ENCODE measurements at places on chromosomes 2 and 18.

GRCh38 chr2:84815146-84815545 lies 65.7 kb downstream of the TRABD2A start:
- DNase-seq, result no peak

- no peak for DNase-seq
These were observed 657.9 kb downstream of the NYAP2 start for GRCh38 chr2:226057365-226057764.

DNA sequence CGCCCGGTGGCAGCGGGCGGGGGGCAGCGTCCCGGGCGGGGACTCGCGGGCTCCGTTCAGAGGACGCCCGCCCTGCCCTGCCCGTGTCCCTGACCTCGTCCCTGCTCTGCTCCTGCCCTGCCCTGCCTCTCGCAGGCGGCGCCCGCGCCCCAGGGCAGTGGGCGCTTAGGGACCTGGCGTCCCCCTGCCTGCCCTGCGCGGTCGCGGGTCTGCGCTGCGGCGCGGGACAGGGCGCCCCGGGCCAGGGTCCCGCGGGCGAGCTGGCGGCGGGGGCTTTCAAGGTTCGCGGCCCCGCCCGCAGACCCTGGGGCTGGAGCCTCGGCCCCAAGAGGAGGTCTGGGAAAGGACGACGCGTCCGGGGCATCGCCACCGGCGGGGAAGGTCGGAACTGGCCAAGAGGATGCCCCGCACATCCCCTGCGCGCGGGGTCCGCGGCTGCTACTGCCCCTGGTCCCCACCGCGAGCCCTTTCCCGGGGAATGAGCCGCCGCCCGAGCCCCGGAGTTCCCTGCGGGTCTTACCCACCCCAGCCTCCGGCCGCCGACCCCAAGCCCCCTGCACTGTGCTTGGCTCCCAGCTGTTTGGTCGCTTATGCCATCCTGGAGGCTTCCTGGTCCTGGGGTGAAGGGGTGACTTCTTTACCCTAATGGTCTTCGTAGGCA lies 679 bp downstream of the RNF144A start:
- DNase-seq, result no peak

DNA sequence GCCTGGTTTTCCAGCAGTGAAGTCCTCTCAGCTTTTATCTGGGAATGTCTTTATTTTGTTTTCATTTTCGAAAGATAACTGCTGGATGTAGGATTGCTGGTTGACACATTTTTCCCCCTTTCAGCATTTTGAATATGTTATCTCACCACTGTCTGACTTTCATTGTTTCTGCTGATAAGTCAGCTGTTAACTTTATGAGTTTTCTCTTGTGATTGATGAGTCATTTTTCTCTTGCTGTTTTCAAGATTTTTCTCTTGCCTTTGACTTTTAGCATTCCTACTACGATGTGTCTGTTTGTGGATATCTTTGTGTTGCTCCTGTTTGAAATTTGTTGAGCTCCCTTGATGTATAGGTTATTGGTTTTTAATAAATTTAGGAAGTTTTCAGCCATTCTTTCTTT lies 85.5 kb downstream of the AGPS start:
- no peak for DNase-seq

DNA sequence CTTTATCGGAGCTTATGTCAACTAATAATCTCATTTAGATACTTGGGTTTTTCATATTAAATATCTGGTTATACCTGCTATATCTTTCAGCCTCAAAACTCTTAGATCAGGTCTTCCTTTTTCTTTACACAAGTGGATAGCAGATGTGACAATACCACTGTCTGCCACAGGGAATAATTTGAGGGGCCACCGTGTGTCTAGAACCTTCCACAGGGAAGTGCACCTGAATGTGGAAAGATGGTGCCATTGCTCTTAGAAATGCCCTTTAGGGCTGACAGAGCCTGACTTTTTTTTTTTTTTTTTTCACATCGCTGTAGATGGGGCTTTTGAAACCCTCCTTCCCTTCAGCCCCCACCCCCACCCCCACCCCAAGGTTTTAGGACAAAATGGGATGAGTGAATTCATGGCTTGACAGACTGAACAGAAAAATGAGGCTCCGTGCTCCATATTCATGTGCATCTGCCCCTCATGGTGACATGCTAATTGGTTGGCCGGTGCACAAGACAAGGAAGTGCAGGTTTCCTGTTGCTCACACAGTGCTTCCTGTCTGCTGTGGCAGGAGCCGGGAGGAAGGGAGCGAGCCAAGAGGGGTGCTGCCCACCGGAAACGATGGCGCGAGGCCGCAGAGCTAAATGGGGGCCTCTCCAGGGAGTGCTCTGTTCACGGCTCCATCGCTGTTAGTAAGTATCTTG lies 246.0 kb downstream of the LDLRAD4 start:
- no peak for DNase-seq

DNA sequence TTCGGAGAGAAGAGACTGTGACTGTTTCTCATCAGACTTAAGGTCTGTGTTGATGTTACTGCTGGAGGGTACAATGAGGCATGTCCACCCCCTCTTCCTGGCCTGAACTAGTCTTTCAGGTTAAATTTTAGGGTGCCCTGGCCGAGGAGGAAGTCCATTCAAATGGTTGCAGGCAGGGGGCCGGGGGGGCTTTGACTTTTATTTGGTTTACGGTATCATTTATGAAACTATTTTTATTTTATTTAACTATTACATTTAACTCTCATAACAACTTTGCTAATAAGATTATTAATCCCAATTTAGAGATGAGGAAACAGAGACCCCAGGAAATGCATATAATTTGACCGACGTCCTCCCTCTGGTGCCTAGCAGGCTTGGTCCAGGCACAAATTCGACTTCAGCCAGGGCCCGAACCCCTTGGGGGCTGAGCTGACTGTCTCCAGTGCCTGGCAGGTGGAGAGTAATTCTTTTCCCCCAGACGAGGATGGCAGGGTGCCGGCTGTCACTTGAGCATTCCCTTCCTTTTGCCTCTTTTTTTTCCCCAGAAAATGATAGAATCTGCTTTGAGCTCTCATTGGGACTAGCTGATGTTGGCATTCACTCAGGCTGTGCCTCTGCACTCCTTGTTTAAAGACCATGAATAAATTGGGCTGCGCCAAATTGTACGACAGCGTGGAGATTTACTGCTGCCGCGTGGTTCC lies 255.3 kb upstream of the SALL3 start:
- no peak for DNase-seq

DNA sequence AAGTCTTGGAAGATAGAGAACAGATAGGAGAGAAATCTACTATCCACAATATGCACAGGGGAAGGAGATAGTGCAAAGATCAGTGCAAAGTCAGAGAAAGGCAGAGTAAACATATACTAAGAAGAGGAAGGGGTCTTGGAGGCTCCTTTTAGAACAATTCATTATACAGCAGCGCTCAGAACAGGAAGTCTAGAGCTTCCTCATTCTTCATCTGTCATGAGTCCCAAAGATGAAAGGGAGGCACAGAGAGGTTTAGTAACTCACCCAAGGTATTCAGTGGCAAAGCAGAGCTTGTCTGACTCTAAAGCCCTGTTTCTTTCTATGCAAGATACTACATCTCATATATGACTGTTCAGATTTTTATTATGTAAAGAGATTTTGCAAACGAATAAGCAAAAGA lies 1.4 kb downstream of the SP110 start:
- DNase-seq, result no peak

DNA sequence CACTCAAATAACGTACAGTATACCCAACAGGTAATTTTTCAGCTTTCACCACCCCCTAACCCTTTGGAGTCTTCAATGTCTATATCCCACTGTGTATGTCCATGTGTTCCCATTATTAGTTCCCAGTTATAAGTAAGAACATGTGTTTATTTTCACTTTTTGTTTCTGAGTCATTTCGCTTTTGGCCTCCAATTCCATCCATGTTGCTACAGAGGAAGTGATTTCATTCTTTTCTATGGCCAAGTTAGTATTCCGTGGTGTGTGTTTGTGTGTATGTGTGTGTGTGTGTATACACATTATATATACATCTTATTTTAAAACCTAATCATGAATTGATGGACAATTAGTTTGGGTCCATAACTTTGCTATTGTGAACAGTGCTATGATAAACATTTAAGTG lies 464.4 kb downstream of the CMPK2 start:
- no peak for DNase-seq

GRCh38 chr2:176370467-176371171 lies 101.4 kb downstream of the MTX2 start:
- DNase-seq, result peak; percentile 55

GRCh38 chr18:10896851-10897250 lies 252.5 kb downstream of the PIEZO2 start:
- DNase-seq, result no peak

DNA sequence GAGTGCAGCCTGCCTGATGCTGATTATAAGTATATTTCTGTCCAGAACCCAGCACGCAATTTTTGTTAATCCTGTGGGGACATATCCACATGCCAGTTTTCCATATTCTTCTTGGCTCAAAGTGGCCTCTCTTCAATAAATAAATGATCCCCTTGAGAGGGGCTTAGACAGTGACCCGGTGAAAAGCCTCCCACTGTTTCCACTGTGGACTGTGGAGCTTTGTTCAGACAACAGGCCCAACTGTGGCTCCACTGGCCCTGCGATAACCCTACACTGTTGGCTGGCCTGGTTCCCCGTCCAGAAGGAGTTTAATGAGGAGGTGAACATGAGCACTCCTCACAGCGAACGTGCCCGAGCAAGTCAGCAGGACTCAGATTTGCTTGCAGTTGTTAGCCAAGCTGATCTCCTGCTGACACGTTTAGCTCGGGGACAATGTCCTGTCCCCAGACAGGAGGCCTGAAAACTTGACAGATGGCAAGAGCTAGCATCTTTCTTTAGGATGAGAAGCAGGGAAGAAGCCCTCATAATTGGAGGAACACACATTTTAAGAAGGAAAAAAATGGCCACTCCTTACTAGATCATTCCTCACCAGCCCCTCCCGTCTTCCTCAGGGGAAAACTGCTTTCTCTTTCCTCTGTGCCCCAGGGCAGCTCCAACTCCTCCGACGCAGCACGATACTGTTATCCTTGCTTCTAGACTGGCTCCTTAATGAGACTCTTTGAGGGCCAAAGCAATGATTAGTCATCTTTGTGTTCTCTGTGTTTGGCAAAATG lies 20.0 kb upstream of the MTCL1 start:
- DNase-seq, result peak; percentile 82

DNA sequence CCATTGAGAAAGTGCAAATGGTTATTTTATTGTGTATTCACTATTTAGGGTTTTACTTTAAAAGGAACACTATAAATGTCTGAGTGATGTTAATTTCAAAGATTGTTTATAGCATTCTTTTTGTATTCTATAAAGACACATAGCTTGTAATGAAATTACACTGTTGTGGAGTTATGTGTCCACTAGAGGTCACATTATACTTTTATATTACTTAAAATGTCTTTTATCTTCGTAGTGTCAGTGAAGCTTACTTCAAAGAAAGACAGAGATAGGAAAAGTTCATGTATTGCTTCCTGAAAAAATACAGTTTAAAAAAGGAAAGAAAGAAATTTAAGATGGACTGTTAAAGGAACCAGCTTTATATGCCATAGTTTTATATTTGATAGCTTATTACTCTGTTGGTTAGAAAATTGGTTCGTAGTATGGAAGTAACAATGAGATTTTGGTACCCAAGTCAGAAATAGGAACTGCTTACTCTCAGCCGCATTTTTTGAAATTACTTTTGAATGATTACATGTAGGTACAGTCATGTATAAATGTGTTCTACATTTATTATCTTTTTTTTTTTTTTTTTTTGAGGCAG lies 20.5 kb downstream of the APLF start:
- no peak for DNase-seq

GRCh38 chr2:216183462-216183861 lies 74.3 kb downstream of the XRCC5 start:
- no peak for DNase-seq

DNA sequence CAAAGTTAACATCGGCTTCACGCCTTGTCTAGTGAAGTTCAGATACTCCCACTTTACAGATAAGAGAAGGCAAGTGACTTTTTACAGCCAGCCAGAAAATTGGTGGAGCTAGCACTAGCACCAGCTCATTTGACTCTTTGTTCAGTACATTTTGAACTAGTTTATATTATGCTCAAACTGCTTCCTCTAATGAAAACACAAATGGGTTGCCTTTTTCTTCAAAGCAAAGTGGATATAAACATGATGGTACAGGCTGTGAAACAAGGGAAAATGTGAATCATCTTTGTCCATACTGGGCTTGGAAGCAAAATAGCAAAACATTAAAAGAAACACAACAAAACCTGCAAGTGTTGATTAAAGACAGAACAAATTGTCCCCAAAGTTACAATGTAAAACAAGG lies 99.6 kb upstream of the LHCGR start:
- no peak for DNase-seq

DNA sequence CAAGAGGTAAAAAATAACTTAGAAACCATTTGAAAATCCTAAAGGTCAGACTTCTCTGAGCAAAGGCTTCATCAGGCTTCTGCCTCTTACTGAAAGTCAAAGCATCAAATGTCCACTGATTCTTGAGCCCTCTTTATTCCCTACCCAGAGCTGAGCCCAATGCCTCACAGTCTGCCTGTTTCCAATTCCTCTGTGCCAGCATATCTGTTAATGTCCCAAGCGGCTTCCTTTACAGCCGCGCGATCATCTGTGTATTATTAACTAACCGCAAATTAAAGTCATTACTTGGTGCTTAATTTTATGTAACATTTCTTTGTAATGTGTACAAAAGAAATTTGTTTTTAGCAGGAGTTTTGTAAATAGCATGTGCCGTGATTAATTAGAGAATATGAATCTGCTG lies 418.8 kb upstream of the HNRNPA3 start:
- no peak for DNase-seq

DNA sequence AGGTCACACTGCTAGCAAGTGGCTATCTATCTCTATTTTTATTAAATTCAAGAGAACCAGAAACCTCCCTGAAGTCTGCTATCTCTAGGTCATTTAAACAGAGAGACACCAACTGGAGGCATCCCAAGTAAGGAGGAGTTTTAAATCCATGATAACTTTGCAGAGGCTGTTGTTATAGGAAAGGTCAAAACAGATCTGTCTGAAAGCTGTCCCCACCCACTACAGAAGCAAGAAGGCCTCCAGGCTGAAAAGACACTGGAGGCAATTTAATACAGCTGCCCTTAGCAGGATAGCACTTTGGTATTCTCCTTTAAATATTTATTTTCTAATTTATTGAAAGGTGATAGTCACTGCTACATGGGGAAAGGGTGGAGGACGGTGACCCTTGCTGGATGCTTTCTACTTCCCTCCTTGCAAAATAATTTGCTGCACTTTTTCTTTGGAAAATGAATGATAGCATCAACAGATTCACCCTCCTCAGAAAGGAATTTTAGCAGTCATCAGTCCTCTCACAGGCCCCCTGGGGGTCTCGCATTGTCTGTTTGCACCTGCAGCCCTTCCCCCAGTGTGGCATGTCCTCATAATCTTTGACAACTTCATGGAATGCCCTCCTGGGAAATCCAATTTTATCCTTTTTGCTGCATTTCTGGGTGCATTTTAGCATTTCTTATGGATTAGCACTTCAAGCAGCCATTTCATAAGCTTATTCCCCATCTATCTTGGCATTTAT lies 429.5 kb upstream of the TNP1 start:
- no peak for DNase-seq

DNA sequence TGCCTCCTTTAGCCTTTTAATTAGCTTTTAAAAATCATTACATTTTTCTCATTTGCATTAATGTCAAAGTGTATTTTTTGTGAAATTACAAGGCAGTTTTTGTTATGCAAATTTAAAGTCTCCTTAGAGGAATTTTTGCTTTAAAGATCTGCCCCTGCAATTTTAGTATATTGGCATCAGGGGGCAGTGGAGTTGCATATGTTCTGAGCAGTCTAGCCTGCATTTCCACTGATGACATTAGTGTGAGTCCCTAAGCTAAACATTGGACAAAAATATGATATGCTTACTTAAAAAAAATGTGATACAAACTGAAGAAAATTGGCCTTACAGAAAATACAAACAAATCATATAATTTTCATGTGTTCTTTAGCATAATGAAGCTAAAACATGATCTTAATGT lies 426.5 kb downstream of the SLC4A3 start:
- no peak for DNase-seq
